ENCODE measurements at places on chromosomes 4 and X.

- no peak for DNase-seq
Observed at GRCh38 chr4:104591510-104591911, 96.8 kb upstream of the CXXC4 start.

DNA sequence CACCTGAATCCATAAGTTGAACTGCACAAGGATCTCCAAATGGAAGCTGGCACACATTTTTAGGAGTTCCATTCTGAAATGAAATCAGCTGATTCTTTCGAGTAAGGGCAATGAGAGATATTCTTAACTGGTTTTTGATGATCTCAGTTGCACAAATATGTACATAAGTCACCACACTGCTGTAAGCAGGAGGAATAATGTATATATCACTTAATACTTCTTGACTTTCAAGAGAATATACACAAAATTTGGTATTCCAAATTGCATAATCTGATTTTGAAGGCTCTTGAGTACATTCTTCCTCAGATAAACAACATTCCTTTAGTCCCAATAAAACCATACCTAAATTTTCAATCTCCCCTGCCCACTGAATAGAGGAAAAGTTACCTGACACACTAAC, 8.2 kb downstream of the FANCB start:
- peak; percentile 66 for DNase-seq

- DNase-seq: no peak
Observed at GRCh38 chr4:26905172-26905571, 44.5 kb downstream of the STIM2 start.

GRCh38 chr4:38411981-38412536, 251.9 kb upstream of the KLF3 start:
- no peak for DNase-seq

DNA sequence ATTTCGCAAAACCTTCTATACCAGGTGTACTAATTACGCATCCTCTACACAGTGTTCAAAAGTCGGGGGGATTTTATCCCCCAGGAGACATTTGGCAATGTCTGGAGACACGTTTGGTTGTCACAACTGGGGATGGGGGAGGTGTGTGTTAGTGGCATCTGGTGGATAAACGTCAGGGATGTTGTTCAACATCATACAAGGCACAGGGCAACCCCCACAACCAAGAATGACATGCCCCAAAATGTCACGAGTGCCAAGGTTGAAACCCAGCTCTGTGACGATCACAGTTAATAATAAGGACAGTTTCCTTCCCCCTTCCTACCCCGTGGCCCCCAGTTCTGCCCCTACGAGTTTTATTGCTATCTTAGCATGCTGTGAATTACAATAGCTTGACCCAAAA, 15.9 kb upstream of the SEL1L3 start:
- DNase-seq: no peak

DNA sequence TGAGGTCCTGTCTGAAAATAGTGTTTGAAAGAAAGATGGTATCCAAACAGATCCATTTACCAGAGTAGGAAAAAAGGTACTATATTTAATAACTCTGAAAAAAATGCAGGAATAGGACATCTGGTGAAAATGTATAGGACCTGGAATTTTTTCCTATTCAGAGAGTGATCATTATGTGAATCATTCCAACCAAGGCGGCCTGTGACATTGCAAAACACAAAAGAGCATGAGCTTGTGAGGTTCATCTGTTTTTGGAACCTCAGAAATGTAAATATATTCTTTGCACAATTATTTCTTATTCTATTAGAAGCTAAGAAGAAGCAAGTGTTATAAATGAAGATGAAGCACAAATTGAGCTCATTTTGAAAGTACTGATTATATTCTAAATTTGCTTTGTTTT, 2.0 kb downstream of the C4orf51 start:
- DNase-seq: peak; percentile 21

GRCh38 chr4:53494851-53495250, 96.4 kb downstream of the LNX1 start:
- DNase-seq: peak; percentile 49

DNA sequence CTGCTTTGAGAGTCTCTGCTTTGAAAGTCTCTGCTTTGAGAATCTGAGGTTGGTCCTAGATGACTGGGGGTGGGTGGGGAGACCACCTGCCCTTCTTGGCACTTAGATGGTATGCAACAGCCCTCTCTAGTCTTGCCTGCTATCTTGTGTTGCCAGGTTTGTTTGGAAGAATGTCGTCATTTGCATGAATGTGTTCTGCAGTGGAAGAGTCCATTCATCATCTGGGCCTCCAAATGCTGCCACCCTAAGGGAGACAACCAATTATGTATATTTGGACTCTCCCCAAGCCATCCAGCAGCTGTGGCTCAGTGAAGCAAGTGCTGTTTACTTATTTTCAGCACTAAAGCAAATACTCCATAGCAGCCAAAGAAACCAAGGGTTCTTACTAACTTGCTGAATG, 44.6 kb upstream of the TRPC5OS start:
- no peak for DNase-seq

GRCh38 chr4:64727960-64728359, 318.7 kb upstream of the TECRL start:
- no peak for DNase-seq

DNA sequence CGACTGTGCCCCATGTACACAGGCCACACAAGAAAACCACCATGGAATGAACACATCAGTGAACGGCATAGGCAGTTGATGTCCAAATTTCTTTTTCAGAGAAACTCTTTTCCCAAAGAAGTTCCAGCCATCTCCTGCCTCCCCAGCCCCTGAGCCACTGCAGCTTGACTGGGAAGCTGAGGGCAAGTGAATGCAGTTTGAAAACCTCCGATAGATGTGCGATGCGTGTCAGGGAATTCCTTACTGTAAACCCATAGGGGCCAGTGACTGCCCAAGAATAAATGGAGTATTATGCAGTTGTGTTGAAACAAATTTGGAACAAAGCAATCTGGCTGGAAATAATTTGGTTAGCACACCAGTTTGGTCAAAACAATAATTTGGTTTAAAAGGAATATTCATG, 72.1 kb downstream of the ENPP6 start:
- no peak for DNase-seq

- DNase-seq: no peak
Observed at GRCh38 chr4:140113653-140114052, 40.3 kb downstream of the MAML3 start.

DNA sequence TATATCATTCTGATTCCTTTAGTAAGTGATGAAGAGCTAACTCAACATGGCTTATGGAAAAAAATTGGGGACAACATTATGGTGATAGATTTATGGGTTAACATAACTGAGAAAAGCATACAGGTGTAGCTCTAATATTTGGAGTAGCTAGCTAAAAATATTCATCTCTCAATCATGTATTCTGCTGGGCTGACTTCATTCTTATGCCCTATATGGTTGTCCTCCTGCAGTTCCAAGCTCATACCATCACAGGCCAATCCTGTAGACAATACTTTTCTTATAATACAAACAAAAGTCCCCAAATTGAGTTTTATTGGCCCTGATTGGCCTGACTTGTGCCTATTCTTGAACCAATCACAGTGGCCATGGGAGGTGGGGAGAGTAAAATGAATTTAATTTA, 6.7 kb upstream of the FAM241A start:
- no peak for DNase-seq

DNA sequence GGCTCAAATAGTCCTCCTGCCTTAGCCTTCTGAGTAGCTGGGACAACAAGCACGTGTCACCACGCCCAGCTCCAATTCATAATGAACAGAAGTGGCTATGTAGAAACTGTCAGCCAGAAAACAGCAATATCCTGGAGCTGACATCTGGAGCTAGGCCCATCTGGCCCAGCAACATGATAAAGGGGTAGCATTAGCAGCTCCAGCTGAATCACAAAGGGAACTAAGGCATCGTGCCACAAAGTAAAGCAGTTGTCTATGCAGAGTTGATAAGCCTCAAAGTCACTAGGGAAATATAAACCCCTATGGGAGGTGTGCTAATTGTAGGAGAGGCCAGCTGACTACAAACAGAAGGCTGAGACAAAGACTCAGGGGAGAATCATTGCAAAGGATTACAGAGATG, 270.5 kb upstream of the GPC4 start:
- no peak for DNase-seq

- no peak for DNase-seq
Observed at GRCh38 chr4:138911909-138912703, 103.5 kb upstream of the NOCT start.

- no peak for DNase-seq
Observed at GRCh38 chr4:184810720-184811119, 15.0 kb downstream of the ACSL1 start.

DNA sequence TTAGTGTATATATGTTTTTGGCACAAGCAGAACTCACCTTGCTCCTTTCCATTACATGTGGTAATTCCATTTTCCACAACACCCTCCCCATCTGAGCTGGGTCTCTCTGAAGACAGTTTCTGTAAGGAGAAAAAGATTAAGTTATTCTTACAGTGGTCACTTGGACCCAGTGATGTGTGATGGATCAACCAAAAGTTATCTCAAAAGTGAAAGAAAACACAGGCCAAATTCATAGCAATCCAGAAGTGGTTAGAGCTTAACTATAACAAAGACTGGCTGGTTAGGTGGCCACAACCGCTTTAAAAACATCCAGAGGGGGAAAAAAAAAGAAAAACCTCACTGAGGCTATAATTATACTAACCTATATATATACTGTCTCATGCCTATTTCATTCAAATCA, 123.7 kb downstream of the AFAP1 start:
- no peak for DNase-seq

- DNase-seq: no peak
Observed at GRCh38 chr4:159175989-159176375, 73.1 kb downstream of the RAPGEF2 start.

GRCh38 chr4:111934314-111934713, 210.9 kb upstream of the FAM241A start:
- peak; percentile 60 for DNase-seq

GRCh38 chr4:7009564-7009963, 33.6 kb upstream of the TADA2B start:
- DNase-seq: no peak

- no peak for DNase-seq
Observed at GRCh38 chr4:182056866-182057265, 186.3 kb upstream of the TENM3 start.

- DNase-seq: peak; percentile 97
Observed at GRCh38 chr4:7649741-7650531, 215.2 kb upstream of the PSAPL1 start.

GRCh38 chrX:114267142-114267541, 316.7 kb upstream of the HTR2C start:
- no peak for DNase-seq

DNA sequence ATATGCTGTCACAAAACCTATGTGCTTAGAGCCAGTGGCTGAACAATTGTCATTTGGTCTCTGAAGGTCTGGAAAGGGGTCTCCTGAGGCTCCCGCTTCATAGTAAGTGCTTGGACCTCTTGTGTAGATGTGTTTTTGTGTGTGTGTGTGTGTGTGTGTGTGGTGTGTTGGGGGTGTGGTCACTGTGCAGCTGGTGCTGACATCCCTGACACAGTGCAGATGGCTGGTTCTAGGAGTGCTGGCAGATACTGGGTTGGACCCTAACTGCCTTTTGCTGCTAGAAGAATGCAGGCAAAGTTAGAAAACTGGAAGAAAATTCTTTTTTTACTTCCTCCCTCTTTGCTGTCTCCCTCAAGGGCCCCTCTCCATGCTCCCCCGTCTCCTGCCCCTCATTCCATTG, 1872.6 kb downstream of the ARAP2 start:
- no peak for DNase-seq

DNA sequence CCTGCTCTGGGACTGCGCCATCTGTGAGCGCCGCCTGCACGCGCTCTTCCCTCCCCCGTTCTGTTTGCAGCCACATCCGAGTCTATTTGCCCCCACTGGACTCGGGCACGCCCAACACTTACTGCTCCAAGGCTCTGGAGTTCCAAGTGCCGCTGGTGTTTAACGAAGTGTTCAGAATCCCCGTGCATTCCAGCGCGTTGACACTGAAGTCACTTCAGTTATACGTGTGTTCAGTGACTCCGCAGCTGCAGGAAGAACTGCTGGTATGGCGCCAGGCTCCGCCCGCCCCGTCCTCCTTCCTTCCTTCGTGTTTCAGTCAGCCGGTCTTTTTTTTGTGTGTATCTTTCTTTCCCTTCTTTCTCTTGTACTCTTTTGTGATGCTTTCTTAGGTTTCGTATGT, 30.7 kb upstream of the CLCN4 start:
- no peak for DNase-seq

DNA sequence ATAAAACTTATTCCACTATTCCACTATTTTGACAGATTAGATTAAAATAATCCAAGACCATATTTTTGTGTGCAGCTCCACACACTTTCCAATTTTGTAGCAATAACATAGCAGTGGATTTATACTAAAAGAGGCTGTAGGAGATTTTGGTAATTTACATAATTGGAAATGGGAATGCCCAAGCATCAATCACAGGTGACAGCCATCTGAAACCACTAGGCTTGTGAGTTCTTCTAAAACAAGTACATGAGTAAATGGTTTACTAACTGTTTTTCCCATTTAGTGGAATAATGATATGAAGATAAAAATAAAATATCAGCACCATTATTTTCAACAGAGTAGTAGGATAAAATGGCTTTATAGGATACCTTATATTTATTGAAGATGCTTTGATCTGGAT, 4.4 kb downstream of the ANK2 start:
- DNase-seq: no peak

- no peak for DNase-seq
Observed at GRCh38 chr4:38612646-38613414, 51.2 kb upstream of the KLF3 start.

GRCh38 chr4:22345678-22346077, 170.2 kb downstream of the ADGRA3 start:
- no peak for DNase-seq

DNA sequence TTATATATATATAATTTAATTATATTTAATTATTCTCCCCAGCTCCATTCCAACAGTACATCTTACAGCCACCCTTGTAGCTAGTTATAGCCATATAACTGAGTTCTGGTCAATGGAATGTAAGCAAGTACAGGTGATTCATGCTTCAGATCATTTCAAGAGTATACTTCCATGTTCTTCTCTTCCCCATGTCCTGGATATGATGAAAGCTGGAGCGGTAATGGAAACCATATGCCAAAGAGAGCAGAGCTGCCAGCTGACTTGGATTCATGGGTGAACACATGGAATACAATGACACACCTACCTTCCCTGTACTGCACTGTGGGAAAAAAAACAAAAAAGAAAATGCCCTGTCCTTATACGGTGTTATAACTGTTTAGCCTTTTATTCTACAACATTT, 17.5 kb upstream of the CORIN start:
- DNase-seq: peak; percentile 93

- DNase-seq: no peak
Observed at GRCh38 chr4:79047316-79047715, 108.1 kb upstream of the PAQR3 start.

DNA sequence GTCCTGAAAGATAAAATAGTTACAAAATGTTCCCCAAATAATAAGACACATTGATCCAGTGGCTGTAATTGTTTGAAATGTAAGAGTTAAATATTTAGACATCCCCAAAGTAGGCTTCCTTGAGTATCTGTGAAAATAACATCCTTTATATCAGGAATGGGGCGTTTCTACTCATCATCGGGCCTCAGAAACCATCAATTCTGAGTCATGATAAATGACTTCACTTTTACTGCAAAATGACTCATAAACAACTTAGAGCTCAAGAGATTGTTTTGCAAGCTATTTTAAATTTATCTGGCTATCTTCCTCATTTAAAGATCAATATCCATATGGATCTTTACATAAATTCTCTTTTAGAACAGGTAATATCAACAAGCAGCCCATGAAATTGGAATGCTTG, 369.4 kb upstream of the CNKSR2 start:
- DNase-seq: peak; percentile 47

Data from fibroblast of skin of right quadriceps (primary cell).